GM06990 (cell line): ENCODE measurements at places on chromosomes 2 and 18.

GRCh38 chr2:229071292-229071976 is 199.7 kb downstream of the PID1 start:
- DNase-seq: no peak

DNA sequence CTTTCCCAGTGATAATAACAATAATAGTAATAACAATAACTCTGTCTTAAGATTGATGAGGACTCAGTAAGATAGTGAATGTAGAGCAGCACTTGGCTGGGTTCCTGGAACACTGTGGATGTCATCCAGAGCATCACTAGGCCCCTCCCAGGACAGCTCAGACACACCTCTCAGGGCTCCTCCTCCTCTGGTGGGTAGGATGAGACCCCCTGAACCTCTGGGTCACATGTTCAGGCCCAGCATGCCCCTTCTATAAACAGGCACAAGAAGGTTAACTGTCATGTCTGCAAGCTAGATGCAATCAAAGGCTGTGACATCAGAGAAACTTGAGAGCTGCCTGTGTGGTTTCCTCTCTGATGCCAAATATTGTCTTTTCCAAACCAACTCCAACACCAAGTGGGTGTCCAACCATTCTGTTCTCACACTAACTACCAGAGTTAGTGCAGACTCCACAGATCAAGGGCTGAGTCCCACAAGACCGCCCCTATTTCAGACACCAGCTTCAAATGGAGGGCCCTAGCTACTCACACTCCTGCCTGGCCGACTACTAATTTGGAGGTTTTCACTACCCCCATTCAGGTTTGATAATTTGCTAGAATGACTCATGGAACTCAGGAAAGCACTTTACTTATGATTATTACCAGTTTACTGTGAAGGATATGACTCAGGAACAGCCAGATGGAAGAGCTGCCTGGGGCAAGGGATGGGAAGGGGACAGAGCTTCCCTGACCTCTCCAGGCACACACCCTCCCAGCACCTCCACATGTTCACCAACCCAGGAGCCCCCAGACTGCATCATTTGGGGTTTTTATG is 46.4 kb upstream of the BZW1 start:
- DNase-seq: no peak

DNA sequence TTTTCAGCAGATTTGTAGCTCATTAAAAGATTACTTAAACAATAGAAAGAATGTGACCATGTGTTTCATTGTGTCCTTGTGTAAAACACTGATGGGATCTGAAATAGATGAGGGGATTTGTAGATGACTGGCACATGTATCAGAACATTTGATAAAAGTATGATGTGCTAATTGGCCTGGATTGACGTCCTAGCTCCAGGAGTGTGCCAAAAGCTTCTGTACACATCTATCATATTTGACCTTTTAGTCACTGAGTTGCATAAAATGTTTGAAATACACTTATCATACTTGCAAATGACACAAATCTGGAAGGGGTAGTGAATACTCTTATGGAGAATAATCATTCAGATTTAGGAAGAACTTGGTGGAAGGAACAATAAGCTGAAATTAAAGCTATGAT is 778.5 kb downstream of the ERBB4 start:
- no peak for DNase-seq

DNA sequence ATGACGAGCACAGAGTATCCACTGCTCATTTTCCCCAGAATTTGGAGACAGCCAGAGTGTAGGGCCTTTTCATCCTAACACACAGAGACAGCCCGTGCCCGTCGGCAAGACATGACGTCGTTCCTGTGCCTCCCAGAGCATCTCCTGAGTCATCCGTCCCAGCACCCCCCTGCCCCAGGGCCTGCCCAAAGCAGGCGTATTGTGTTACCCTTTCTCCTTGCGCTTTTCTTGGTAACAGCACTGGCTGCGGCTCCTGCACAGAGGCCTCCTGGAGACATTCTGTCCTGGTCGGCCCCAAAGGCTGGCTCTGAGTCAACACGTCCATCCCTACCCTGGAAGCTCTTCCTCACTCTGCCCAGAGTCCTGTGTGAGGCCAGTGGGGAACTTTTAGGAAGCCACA is 217.1 kb downstream of the KLHL29 start:
- DNase-seq: no peak

DNA sequence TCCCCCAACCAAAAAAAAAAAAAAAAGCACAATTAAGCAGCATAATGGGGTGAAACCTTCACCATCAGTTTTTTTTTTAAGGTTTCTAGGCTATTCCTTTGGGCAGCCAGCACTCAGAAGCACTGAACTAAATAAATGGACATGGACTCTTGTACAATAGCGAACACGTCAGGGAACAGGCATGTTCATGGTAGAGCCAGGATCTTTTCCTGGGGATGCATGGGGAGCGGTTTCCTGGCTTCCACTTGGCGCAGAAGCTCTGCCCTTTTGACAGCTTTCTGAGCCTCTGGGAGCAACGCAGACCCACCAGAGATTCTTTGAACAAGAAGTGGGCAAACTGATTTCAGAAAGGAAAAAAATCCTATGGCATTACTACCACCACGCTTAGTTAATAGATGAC is 35.0 kb downstream of the ALPK2 start:
- DNase-seq: no peak

GRCh38 chr2:206064077-206064476 is 21.9 kb downstream of the INO80D start:
- DNase-seq: no peak

- DNase-seq: no peak
Observed at GRCh38 chr2:210475706-210476105, 853 bp downstream of the LANCL1 start.

- no peak for DNase-seq
Observed at GRCh38 chr2:174495365-174496012, 8.7 kb upstream of the GPR155 start.

GRCh38 chr2:61367177-61367576 is 103.7 kb downstream of the USP34 start:
- no peak for DNase-seq

GRCh38 chr2:128166746-128167353 is 75.8 kb downstream of the UGGT1 start:
- no peak for DNase-seq

- no peak for DNase-seq
Observed at GRCh38 chr2:184272056-184272455, 326.3 kb upstream of the ZNF804A start.

DNA sequence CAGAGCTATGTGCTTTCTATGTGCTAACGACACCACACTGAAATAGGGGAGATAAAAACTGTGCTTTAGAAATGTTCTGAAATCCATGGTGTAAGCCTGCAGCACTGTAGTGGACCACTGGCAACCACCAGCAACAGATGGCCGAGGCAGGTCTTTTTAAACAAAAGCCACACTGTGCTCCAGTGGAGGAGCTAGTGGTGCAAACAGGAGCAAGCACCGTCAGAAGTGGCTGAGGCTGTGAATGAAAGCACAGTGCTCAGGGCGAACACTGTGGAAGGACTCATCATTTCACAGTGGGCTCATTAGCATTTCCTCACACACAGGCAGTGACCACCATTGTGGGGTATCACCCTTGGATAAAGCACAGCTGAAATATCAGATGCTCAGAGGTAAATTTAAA is 22.9 kb upstream of the MTX2 start:
- DNase-seq: no peak

- no peak for DNase-seq
Observed at GRCh38 chr18:46010676-46011075, 43.5 kb upstream of the EPG5 start.

- no peak for DNase-seq
Observed at GRCh38 chr2:54634021-54634420, 89.4 kb upstream of the EML6 start.

DNA sequence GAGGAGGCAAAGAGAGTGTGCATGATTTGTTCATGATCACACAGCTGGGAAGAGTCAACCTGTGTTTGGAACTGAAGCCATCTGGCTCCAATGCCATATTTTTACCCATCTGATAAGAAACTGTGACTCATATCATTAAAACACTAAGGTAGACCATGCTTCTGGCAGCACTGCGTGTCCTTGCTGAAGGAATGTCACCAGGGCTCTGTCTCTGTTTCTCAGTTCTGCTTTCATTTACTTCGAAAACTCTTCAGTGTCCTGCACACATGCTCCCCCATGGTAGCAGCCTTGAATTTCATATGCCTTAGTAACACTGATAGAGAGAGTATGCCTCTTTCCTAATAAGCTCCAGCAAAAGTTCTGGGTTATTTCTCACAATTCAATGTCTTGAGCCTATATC is 830.4 kb downstream of the DCDC2C start:
- DNase-seq: no peak

DNA sequence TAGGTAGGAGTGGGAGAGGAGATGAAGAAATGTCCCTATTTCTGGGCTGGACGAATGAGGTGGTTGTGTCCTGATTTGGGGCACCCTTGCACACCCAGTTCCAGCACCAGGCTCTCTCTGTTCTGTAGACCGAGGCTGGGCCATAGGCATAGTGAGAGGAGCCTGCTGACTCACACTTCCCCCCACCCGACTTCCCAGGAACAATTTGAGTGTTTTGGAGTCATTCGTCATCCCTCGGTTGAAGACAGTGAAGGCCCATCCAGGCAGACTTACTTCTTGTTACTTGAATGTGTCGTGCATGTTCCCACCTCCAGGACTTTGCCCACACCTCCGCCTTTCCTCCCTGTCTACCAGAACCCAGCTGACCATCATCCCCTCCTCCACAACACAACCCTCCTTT is 179.1 kb downstream of the HAUS1 start:
- DNase-seq: no peak

DNA sequence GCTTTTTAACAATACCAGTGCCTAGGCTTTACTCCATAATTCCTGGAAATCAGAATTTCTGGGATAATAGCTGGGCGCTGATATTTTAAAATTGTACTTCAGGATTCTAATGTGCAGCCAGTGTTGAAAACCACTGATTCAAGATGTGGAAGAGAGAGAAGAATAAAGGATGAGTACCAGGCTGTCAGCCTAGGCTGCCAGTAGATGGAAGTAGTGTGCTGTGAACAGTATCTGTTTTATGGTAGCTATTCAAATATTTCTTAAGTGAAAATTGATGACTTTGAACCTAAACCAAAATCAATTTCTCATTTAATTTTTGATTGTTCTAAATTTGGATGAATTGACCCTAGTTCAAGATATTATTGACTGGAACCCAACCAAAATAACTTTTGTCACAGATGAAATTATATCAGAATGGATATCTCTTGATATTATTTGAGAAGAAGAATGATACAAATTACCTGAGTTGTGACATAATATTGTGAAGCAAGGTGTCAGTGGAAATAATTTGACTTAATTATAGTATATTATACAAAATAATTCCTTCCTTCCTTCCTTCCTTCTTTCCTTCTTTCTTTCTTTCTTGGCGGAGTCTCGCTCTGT is 88.0 kb downstream of the COMMD1 start:
- no peak for DNase-seq

GRCh38 chr2:195498176-195498575 is 158.8 kb upstream of the SLC39A10 start:
- no peak for DNase-seq

DNA sequence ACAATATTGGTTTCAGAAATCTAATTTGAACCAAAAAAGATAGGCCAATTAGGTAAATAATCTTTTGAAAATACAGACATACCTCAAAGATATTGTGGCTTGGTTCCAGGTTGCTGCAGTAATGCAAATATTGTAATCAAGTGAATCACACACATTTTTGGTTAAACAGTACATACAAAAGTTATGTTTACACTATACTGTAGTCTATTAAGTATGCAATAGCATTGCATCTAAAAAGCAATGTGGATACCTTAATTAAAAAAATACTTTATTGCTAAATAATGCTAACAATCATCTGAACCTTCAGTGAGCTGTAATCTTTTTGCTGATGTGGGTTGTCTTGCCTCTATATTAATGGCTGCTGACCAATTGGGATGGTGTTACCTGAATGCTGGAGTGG is 67.3 kb downstream of the KYNU start:
- no peak for DNase-seq

DNA sequence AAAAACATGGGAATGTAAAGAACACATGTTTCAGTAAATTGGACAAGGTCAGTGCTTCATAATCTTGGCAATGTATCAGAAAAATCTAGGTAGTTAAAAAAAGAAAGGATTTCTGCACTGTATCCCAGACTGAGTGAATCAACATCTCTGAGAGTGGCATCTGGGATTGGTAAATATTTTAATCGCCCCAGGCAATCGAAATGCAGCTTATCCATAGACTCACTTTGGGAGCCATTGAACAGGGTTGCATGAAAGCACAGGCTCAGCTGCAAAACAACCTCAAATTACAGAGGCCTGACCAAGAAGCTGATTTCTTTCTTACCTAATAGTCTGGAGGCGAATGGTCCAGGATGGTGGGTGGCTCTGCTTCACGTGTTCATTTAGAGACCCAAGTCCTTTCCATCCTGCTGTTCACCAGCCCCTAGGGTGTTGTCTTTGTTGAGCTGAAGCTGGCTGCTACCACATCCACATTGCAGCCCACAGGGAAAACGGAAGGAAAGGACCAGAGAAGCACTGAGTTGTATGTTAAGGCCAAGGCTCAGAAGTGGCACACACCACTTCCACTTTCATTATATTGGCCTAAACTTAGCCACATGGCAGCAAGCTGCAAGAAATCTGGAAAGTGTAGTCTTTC is 59.0 kb downstream of the MOGAT1 start:
- DNase-seq: no peak

GRCh38 chr2:1541040-1541439 is 127.8 kb downstream of the TPO start:
- DNase-seq: no peak

DNA sequence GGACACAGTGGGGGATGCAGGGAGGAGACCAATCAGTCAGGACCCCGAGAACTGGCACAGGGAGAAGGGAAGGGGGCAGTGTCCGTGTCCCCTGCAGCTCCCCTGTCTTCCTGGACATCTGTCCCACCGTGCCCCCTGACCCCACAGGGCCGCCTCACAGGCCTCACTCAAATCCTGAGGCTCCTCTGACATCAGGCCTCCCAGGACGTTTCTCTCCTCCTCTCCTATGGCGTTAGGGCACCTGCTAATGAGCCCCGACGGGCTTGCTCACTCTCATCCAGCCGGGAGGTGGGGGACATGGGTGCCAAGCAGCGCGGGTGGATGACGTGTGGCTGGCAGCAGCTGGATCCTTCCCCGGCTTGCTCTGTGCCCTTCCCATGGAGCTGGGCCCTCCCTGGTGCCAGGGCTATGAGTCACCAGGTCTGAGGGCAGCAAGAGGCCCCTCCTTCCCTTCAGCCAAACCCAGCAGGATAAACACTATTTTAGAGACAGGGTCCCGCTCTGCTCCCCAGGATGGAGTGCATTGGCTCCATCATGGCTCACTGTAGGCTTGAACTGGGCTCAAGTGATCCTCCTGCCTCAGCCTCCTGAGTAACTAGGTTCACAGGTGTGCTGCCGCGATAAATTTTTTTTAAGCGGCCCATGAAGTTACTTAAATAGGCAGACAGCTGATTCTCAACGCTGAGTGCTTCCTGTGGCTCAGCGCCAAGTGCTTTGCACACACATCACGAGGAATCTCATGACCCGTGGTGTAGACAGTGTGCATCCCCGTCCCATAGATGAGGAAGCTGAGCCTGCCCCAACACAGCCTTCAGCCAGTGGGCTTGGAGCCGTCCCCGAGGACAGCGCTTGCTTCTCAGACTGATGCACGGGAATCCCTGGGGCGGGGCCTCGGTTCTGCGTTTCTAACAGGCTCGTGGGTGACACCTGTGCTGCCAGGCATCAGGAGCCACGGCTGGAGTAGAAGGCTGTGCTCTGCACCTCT is 64.5 kb upstream of the HDAC4 start:
- DNase-seq: no peak

GRCh38 chr2:190794377-190794776 is 86.2 kb upstream of the GLS start:
- no peak for DNase-seq
